ENCODE measurements at places on chromosomes 5 and 9. TPM values are rescaled to one million over a fixed set of nuclear protein-coding genes. Genes with fewer than 3 reads are reported as not detected.

DNA sequence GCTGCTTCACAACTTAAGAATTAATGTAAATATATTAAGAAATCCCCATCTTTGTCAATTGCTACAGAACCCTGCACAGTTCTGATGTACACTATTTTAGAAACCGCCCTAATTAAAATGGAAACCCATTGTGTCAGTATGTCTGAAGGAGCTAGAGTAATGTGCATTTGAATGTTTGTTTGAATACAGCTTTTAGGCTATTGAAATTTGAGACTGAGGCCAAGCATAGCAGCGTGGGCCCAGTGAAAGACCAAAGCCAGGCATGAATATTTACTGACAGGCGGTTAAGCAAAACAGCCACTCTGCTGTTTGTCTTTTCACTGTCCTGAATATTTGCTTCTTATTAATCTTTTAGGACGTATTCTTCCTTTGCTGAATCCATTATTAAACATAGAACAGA, 252.3 kb downstream of the IZUMO3 start:
- H3K4me3 ChIP-seq, result no peak overlapping the region
- no peak for DNase-seq
- H3K36me3 ChIP-seq, result no peaks in the 10 kb centered on the region
- no peaks in the 10 kb centered on the region for H3K27me3 ChIP-seq

Gene GCNT1
- 33.7 TPM for total RNA-seq

Gene CEP120
- 13.6 TPM for total RNA-seq

DNA sequence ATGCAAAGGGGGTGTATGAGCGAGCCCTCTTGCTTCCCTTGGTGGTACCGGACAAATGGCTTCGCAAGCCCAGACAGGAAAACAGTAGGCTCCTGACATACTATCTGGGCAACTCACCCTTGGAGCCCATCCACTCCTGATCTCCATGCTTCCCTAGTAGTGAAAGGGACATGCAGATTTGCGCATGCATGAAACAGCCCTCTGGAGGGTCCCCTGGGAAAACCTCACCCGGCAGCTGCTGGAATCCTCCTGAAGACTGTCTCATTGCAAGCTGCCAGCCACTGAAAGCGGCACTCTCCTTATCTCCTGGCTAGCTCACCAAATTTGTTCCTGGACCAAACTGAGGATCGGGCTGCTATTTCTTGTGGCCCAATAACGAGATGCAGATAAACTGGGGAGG, 10.2 kb downstream of the ZNF169 start:
- no peaks in the 10 kb centered on the region for H3K27me3 ChIP-seq
- H3K36me3 ChIP-seq, result peaks cover 26% of the 10 kb centered on the region
- H3K4me3 ChIP-seq, result no peak overlapping the region
- no peaks in the 10 kb centered on the region for H3K4me1 ChIP-seq
- no peak overlapping the region for H3K27ac ChIP-seq

- no peak overlapping the region for H3K27ac ChIP-seq
- H3K27me3 ChIP-seq, result peaks cover 10% of the 10 kb centered on the region
- H3K4me3 ChIP-seq, result no peak overlapping the region
- H3K4me1 ChIP-seq, result peaks cover 10% of the 10 kb centered on the region
- H3K36me3 ChIP-seq, result no peaks in the 10 kb centered on the region
These were observed 46.0 kb downstream of the VAV2 start for GRCh38 chr9:133945977-133946753.

Gene ADGRD2
- not detected for total RNA-seq

DNA sequence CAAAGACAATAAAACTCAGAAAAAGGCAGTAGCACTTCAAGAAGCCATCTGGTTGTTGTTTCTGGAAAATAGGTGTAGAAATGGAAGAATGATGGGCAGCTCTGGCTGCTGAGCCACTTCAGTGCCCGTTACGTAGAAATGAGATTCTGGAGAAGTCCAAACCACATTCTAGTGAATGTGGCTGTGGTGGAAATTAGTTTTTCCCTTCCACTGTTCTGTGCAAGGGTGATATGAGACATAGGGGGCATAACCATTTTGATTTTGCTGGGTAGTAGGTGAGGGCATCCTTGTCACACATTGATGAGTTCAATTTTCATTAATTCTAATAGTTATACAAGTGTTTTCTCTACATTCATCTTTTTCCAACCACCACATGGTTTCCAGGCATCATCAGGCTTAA, 275.1 kb downstream of the MCTP1 start:
- no peaks in the 10 kb centered on the region for H3K4me1 ChIP-seq
- no peak for DNase-seq
- H3K27me3 ChIP-seq, result peaks cover 1% of the 10 kb centered on the region
- peaks cover 4% of the 10 kb centered on the region for H3K36me3 ChIP-seq
- H3K27ac ChIP-seq, result no peak overlapping the region

Gene PHF24
- total RNA-seq, result 0.13 TPM

GRCh38 chr5:13946111-13946510, 1.6 kb upstream of the DNAH5 start:
- H3K27ac ChIP-seq, result no peak overlapping the region
- no peak for DNase-seq
- peaks cover 3% of the 10 kb centered on the region for H3K27me3 ChIP-seq
- no peak overlapping the region for H3K4me3 ChIP-seq
- H3K4me1 ChIP-seq, result peaks cover 4% of the 10 kb centered on the region
- no peaks in the 10 kb centered on the region for H3K36me3 ChIP-seq

DNA sequence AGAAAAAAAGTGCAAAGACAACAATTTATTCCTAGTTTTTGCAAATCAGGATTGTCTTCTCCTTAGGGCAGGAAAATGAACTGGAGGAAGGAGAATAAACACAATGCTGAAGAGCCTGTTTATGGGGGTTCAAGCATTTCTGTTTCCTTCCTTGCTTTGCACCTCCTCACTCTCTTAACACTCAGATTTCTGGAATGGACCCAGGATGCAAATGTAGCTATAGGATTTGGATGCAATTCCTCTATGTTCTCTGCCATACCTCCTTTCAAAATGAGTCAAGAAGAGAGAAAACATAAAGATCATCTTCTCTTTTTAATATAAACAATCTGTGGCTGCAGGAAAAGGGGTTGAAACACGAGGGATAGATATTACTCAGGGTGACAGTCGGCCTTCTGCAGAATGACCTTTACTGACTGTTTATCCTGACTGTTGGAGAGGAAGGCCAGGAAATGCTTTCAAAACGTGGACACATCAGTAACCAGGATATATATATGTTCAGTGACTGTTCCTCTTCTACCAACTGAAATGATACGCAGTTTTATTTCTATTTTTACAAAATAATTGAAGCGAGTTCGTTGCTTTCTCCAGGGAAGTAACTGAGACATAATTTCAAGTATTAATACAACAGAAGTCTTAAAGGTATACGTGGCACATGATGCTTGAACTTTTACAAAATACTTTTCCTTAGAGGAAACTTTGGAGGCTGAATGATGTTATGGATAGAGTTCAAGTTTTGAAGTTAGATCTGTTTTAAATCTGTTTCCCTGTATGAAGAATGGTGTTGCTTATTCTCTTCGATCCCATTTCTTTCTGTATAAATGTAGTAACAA, 44.4 kb downstream of the ACTBL2 start:
- H3K4me1 ChIP-seq, result peaks cover 9% of the 10 kb centered on the region
- no peaks in the 10 kb centered on the region for H3K36me3 ChIP-seq
- H3K27me3 ChIP-seq, result peaks cover 1% of the 10 kb centered on the region
- no peak overlapping the region for H3K4me3 ChIP-seq

GRCh38 chr5:157912621-157913325, 53.8 kb upstream of the CLINT1 start:
- no peak overlapping the region for H3K27ac ChIP-seq
- no peaks in the 10 kb centered on the region for H3K36me3 ChIP-seq
- no peak overlapping the region for H3K4me3 ChIP-seq
- DNase-seq, result no peak

Gene DAPK1
- total RNA-seq, result 36.8 TPM

DNA sequence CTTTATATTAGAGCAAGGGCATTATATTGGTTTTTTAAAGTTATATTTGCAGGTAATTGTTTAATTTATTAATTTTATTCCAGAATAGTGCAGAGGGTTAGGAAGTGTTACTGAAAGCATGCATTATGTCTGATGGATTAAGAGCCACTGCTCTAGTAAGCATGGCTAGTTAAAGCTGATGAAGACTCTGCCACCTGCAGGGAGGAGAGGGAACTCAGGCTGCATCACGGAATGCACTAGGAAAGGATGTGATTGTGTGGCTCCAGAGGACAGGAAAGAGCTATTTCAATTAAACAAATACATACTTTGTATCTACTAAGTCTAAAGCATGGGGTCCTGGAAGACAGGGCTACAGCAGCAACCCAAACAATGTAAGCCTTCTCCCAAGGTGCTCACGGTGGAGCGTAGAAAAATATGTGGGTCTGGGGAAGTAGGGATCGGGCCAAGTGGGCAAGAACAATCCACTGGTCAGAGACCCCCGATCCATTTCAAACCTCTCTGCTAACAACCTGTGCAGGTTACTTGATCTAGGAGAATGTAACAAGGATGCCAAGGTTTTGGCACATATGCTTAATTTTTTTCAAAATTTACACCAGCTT, 15.3 kb upstream of the GRXCR2 start:
- H3K27ac ChIP-seq, result no peak overlapping the region
- DNase-seq, result peak; percentile 49

GRCh38 chr5:78886341-78887230, 98.5 kb downstream of the ARSB start:
- DNase-seq, result no peak
- no peak overlapping the region for H3K27ac ChIP-seq
- no peaks in the 10 kb centered on the region for H3K4me1 ChIP-seq
- no peaks in the 10 kb centered on the region for H3K36me3 ChIP-seq
- no peak overlapping the region for H3K4me3 ChIP-seq

DNA sequence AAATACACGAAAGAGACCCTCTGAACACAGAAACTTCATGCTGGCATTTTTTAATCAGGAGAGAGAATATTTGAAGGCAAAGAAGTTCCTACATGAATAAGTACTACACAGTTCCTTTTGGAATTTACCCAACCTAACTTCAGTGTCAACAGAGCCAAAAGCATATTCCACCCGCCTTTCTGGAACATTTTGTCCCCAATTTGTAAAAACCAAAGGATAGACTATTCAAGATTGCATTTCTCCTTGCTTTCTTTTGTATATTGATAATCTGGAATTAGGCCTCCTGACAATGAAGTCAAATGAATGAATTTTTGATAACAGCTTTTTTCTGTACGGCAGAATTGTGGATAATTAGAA, 39.4 kb upstream of the TRAF1 start:
- peak overlapping the region; percentile 94 for H3K27ac ChIP-seq
- H3K36me3 ChIP-seq, result no peaks in the 10 kb centered on the region
- no peaks in the 10 kb centered on the region for H3K27me3 ChIP-seq
- H3K4me1 ChIP-seq, result peaks cover 28% of the 10 kb centered on the region
- peak overlapping the region; percentile 63 for H3K4me3 ChIP-seq
- DNase-seq, result no peak

DNA sequence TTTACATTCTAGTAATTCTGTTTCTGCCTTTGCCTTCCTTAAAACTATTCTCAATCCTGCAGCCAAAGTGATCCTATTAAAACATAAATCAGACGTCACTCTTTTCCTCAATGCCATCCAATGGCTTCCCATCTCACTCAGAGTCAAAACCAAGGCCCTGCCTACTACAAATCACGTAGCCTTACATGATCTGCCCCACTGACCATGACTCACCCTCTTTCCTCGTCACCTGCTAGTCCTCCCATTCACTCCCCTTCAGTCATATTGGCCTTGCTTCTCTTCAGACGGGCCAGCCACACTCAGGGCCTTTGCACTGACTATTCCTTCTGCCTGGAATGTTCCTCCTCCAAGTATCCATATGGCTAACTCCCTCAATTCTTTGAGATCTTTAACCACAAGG, 39.0 kb upstream of the DMXL1 start:
- H3K36me3 ChIP-seq, result no peaks in the 10 kb centered on the region
- DNase-seq, result no peak
- H3K27me3 ChIP-seq, result no peaks in the 10 kb centered on the region
- no peak overlapping the region for H3K27ac ChIP-seq
- H3K4me1 ChIP-seq, result no peaks in the 10 kb centered on the region

GRCh38 chr9:86639899-86640379, 285.7 kb upstream of the TUT7 start:
- H3K36me3 ChIP-seq, result no peaks in the 10 kb centered on the region
- no peak overlapping the region for H3K27ac ChIP-seq
- H3K4me1 ChIP-seq, result no peaks in the 10 kb centered on the region
- H3K4me3 ChIP-seq, result no peak overlapping the region
- no peaks in the 10 kb centered on the region for H3K27me3 ChIP-seq

Gene PCDHGC4
- 3.5 TPM for total RNA-seq

GRCh38 chr5:149455889-149456409, 76.9 kb upstream of the IL17B start:
- no peak for DNase-seq
- peaks cover 9% of the 10 kb centered on the region for H3K27me3 ChIP-seq
- peaks cover 35% of the 10 kb centered on the region for H3K4me1 ChIP-seq
- H3K27ac ChIP-seq, result peak overlapping the region; percentile 75
- H3K4me3 ChIP-seq, result no peak overlapping the region

Gene GABRB2
- total RNA-seq, result 0.26 TPM

GRCh38 chr5:18281947-18282581, 647.8 kb downstream of the TAF11L14 start:
- no peaks in the 10 kb centered on the region for H3K27me3 ChIP-seq
- H3K4me1 ChIP-seq, result no peaks in the 10 kb centered on the region
- DNase-seq, result no peak
- H3K27ac ChIP-seq, result no peak overlapping the region
- no peak overlapping the region for H3K4me3 ChIP-seq
